ENCODE measurements at places on chromosomes 12 and 14.

DNA sequence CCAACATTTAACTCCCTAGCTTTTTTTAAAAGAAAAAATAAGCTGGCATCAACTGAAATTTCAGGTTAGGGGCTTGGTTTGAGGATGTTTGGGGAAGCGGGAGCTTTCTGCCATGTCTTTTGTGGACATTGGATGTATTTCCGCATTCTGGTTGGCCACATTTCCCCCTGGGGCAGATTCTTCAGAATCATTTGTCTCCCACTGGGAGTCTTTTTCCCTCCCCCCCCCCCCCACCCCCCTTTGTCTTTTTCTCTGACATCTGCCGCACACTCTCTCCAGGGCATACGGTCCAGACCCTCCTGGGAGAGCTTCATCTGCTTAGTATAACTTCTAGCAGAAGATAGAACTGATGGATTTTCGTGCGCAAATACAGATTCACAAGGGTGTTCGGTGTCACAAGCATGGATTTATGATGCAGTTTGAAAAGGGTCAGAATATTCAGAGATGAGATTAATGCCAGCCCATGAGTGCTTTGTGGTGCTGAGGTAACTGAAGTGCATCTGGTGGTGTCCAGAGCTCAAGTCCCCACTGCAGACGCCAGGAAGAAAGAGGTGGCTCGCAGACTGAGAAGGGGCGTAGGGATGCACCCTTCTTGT lies 40.2 kb downstream of the ETV6 start:
- DNase-seq: no peak

- no peak for DNase-seq
Measured at GRCh38 chr12:120832737-120833136, 71.4 kb downstream of the SPPL3 start.

- DNase-seq: no peak
Measured at GRCh38 chr14:72528863-72529175, 365.1 kb downstream of the DPF3 start.

- DNase-seq: no peak
Measured at GRCh38 chr12:118581371-118581770, 205.0 kb downstream of the SUDS3 start.

GRCh38 chr12:87758271-87758670 lies 270.9 kb downstream of the C12orf50 start:
- no peak for DNase-seq

GRCh38 chr12:54991161-54991990 lies 6.8 kb upstream of the TESPA1 start:
- DNase-seq: no peak

DNA sequence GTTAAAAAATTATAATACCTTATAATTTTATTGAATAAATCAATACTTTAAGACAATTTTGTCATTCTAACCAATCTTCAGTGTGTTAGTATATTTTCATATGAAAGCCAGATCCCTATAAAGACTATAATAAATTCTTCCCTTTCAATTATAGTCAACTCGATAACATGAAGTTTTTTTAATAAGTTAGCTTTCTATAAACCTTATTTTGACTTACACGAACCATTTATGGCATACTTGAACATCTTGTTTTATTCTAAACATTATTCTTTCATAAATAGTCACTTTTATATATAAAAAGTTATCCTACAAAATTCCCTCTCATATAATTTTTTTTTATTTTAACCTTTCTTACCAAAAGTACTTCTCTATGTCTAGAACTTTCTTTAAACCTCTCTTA lies 1002.3 kb downstream of the TMEM121 start:
- DNase-seq: no peak

GRCh38 chr12:128458301-128458974 lies 191.5 kb downstream of the TMEM132C start:
- no peak for DNase-seq

DNA sequence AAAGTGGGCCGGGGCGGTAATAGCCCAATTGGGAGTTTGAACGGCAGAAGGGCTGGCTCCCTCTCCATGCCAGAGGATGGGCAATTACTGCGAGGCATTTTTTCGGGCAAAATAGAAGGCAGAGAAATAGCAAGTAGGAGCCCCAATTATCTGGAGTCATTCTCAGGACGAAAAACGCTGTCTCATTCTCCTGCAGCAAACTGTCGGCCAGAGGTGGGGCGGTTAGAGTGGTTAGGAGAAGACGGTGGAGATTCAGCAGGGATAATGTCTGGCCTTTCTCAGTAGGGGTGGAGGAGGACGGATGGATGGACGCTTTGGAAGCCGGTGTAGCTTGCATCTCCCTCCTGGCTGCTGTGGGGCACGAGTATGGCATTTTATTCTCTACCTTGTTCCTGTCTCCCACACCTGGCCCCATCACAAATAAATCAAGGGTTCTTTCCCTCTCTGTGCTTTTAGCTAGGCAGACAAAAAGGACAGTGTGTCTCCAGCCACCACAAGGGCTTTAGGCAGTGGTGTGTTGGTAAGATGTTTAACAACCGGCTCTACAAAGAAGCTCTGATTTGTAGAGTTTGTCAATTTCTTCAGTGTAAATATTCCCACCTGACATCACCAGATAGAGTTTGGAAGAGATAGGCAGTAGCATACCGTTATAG lies 140.5 kb upstream of the LHX5 start:
- DNase-seq: no peak

DNA sequence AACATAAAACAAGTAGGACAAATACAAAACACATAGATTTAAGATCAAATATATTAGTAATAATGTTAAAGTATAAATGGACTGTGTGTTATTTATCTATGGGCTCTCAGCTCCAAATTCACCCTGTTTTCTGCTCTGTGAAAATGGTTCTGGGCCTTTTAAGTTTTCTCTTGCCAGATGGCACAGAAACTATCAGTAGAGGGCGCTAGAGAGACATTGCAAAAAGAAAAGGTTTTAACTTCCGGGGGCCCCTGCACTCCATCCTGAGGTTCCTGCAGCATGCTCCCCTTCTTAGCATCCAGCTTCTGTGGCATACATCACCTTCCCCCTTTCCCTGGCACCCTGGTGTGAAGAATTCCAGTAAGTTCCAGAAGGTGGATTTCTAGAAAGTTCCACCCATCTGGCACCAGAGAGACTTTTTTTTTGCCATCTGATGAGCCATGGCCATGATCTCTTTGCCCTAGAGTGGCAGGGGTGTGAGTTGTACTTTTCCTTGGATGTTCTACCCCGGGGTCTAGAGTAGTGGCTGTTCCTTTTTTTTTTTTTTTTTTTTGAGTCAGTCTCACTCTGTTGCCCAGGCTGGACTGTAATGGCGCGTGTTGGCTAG lies 29.3 kb downstream of the ZCRB1 start:
- DNase-seq: no peak

GRCh38 chr12:62190689-62191490 lies 69.3 kb upstream of the USP15 start:
- DNase-seq: no peak
